NCI-H1417 treated with DMSO at 0.1 percent for 48 hours (cell line): ENCODE measurements at places on chromosomes 2 and 18.

DNA sequence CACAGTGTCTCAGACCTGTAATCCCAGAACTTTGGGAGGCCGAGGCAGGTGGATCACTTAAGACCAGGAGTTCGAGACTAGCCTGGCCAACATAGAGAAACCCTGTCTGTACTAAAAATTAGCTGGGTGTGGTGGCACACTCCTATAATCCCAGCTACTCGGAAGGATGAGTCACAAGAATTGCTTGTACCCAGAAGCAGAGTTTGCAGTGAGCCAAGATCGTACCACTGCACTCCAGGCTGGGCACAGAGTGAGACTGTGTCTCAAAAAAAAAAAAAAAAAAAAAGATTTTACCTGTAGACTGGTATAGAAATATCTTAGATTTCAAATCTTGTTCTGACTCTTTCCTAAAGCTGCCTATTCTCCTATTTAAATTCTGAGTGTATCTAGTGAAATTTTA is 7.2 kb upstream of the KLHL29 start:
- no peak for DNase-seq

DNA sequence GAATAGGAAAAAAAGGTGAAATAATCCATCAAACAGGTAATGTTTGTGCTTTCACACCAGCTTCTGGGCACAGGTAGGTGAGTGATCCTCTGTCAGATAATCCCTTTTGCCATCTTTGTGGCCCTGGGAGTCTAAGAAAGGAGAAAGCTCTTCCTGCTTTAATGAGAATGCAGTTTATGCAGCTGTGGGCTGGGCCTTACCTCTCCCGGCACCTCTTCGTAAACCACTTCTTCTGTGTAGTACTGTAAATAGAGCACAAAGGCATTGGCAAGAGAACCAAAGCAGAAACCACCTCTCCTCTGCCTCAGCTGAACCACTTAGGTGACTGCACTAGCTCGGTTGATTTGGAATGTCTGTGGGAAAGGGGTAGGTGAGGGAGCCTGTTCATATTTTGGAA is 4.9 kb downstream of the NEB start:
- no peak for DNase-seq

- no peak for DNase-seq
Observed at GRCh38 chr2:19068206-19068605, 290.2 kb downstream of the OSR1 start.

GRCh38 chr2:71538656-71539265 is 85.4 kb downstream of the DYSF start:
- no peak for DNase-seq

- DNase-seq, result no peak
Observed at GRCh38 chr18:29071869-29072268, 894.9 kb upstream of the CDH2 start.

GRCh38 chr2:55923091-55923981 is at the start of gene EFEMP1:
Gene EFEMP1, minus strand, starts transcription at chr2:55923782. Its CDS starts 1,342 bp downstream, at chr2:55922440.
- no peak for DNase-seq

GRCh38 chr2:84878459-84878858 is 2.4 kb downstream of the TRABD2A start:
- DNase-seq, result no peak

- no peak for DNase-seq
Observed at GRCh38 chr2:178280244-178280852, 86.0 kb downstream of the OSBPL6 start.

GRCh38 chr18:46261799-46262198 is 157.6 kb downstream of the HAUS1 start:
- DNase-seq, result no peak

GRCh38 chr2:31249009-31249690 is 15.2 kb downstream of the EHD3 start:
- no peak for DNase-seq

DNA sequence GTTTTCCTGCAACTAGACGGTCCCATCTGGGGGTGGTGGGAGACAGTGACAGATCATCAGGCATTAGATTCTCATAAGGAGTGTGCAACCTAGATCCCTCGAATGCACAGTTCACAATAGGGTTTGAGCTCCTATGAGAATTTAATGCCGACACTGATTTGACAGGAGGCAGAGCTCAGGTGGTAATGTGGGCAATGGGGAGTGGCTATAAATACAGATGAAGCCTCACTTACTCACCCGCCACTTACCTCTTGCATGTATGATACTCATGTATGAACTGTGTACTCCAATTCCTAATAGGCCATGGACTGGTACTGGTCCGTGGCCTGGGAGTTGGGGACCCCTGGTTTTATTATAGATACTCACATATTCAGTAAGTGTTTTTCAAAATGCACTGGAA is 122.4 kb upstream of the SIX3 start:
- DNase-seq, result no peak

- no peak for DNase-seq
Observed at GRCh38 chr18:78419171-78419570, 560.4 kb upstream of the SALL3 start.

- no peak for DNase-seq
Observed at GRCh38 chr2:45839508-45840251, 188.2 kb downstream of the PRKCE start.

GRCh38 chr2:11530864-11531465 is 2.9 kb upstream of the GREB1 start:
- DNase-seq, result no peak

- no peak for DNase-seq
Observed at GRCh38 chr2:150907466-150907865, 354.2 kb downstream of the RBM43 start.

GRCh38 chr2:135304694-135305093 is 226.3 kb downstream of the ZRANB3 start:
- DNase-seq, result no peak

GRCh38 chr18:61471942-61472341 is 138.7 kb downstream of the CDH20 start:
- no peak for DNase-seq

DNA sequence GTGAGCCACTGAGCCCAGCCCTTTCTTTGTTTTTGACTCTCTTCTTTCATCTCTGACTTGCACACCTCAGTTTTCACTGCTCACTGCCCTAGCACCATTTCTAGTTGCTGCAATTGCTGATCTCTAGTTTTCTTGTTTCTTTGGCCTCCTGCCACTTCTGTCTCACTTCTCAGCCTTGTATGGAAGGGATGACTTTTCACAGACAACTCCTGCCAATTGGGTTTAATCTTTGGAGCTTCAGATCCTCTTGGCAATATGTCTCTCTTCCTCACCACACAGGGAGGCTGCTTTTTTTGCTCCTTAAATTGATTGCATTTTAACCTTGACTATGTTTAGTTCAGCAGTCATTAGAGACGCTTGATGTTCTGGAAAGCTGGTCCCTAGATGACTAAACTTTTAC is 323.1 kb downstream of the CTNNA2 start:
- no peak for DNase-seq

DNA sequence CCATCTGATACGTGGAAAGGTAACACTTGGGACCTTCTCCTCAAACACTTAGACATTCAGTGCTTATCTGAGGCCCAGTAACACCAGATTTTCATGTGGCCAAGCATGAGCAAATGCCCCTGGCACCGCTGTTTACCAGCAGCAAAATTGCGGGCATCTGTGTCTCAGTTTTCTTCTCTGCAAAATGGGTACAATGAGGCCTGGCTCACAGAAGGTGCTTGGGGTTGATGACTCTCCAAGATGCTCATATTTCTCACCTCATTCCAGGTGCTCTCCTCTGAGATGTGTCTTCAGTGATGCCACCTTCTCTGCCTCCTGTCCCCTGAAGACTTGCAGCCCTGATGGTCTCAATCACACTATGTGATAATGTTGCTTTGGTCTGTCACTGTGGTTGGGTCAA is 321.7 kb downstream of the TSN start:
- DNase-seq, result no peak

DNA sequence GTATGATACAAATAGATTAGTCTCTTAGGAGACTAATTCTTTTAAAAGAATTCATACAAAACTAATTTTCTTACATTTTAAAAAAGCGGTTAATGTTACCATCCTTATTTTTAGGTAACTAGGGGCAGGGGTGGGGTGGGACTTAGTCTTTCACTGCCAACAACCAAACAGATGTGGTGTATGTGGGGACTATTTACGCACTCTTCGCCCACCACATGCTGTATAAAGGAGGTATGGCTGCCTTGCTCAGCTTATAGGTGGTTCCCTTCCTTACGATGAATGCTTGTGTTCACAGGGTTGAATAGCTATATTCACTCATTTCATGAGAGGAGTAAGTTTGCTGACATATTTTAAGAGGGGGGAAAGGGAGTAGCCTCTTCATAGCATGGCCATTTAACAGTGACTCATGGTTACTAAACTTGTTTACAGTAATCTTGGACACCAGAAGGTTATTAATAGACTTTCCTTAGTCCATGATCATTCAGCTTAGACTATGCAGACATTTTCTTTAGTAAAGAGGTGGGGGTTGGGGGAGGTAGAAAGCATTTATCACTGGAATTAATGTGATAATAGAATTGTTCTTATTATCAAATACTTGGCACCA is 61.8 kb downstream of the CAB39 start:
- DNase-seq, result no peak

- no peak for DNase-seq
Observed at GRCh38 chr18:12408247-12408869, 629 bp downstream of the PRELID3A start.

DNA sequence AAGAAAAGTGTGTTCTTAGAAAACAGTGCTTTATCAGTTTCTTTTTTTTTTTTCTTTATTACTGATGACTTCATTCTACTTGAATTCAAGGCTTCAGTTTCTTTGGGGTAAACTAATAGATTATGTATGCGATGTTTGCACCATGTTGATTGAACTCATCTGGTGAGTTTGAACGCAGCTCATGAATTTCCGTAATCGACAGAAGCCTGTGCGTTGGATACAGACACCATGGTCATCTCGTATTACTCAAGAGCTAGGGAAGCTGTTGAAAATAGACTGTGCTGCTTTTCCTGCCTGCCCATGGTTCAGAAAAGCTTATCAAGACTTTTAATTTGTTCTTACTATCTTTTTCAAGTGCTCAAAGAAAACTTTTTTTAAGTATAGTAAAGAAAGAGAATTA is 185.5 kb upstream of the NRP2 start:
- DNase-seq, result no peak

DNA sequence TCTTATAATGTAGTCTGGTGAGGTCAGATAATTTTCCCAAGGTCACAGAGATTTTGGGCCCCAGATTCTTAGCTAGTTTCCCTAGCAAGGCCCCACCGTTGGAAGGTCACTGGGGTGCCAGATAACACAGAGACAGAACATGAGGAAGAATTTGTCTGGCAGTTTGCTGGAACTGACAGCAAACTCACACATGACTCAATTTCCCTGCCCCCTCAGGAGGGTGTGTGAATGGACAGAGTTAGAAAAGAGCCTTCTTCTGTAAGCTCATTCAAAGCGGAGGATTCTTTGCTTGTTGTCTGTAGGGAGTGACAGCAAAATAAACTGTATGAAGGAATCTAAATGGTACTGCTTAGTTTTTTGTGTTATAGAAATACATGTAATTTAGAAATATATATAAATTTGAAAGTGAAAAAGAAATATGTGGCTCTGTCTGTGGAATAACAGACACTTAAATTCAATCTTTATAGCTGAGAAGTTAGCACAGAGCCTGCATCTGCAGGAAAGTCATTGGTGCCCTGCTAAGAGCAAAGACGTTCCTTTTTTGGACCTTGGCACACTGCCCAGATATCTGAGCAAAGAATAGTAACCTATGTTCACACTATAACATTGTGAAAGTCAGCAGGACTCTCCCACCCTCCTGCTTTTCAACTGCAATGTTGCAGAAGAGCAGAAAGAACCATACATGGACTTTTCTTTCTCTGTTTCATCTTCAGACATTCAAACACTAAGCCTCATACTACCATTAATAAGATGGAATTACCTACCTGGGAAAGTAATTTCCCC is 2.1 kb downstream of the MDH1 start:
- no peak for DNase-seq

GRCh38 chr2:60539140-60539539 is 14.3 kb downstream of the BCL11A start:
- no peak for DNase-seq

DNA sequence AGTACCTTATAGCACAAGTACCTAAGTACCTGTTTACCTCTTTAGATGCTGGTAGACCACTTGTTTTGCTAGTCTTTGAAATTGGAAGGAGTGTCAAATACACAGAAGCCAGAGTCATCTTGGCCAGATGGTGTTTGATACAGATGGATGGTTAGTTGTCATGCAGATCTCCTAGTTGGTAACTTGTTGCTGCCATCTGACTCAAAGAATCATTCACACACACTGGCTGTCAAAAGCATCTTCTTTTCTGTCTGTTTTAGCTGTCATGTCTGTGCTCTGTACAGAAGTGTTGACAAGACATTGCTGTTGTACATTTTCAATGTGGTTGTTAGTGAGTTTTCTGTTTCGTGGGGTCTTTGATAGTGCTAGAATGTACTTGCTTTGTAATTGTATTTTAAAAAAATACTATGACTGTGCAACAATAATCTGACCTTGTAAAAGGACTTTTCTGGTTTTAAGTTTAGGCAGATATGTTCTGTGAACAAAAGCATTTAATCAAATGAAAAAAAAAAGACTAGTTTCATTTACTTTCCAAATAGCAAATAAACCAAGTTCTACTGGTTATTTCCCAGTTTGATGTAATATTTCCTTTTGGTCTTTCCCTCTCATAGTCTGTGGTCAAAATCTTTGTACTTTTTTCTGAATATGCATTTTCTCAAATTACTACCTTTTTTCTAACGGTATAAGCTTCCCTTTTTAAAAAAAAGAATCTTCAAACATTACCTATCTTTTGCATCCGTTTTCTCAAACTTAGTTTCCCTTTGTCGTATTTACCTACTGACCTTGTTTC is 39.9 kb downstream of the TANK start:
- no peak for DNase-seq

- DNase-seq, result no peak
Observed at GRCh38 chr2:215612786-215613185, 176.9 kb upstream of the FN1 start.

- peak; percentile 40 for DNase-seq
Observed at GRCh38 chr18:47756364-47757016, 174.0 kb downstream of the SMAD2 start.

GRCh38 chr2:10717628-10718027 is 3.8 kb upstream of the ATP6V1C2 start:
- DNase-seq, result no peak

DNA sequence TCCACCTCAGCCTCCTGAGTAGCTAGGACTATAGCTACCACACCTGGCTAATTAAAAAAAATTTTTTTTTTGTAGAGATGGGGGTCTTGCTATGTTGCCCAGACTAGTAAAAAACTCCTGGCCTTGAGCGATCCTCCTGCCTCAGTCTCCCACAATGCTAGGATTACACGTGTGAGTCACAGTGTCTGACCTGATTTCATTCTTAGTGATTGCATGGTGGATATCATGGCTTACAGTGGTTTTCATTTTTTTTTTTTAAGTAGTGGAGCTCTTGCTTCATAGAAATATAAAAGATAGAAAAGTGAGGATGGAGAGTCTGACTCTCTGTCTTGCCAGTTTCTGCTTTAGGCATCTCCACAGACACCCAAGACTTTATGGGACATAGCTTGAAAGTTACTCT is 83.6 kb downstream of the CDC42EP3 start:
- DNase-seq, result no peak

- DNase-seq, result peak; percentile 88
Observed at GRCh38 chr18:59376351-59376935, 17.4 kb upstream of the LMAN1 start.
